ENCODE measurements at places on chromosomes 4 and X.

- DNase-seq: no peak
Measured at GRCh38 chr4:8647094-8647570, 54.6 kb downstream of the CPZ start.

- no peak for DNase-seq
Measured at GRCh38 chr4:39635023-39635422, 3.6 kb downstream of the SMIM14 start.

DNA sequence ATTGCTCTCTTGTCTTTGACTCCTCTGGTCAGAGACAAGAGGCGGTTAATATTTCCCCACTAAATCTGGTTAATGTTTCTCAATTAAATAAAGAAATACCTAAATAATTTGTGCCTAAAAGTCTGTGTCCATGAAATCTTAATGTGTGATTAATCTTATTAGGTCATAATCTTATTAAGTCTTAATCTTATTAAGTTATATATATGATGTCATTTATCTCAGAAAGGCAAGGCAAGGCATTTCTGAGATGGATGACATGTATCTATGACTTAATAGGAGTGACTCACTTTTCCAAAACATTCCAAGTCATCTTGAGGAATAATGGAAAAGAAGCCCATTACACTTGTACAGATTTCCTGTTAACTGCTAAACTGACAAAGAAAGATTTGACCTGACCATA, 74.7 kb downstream of the TRAM1L1 start:
- peak; percentile 13 for DNase-seq

DNA sequence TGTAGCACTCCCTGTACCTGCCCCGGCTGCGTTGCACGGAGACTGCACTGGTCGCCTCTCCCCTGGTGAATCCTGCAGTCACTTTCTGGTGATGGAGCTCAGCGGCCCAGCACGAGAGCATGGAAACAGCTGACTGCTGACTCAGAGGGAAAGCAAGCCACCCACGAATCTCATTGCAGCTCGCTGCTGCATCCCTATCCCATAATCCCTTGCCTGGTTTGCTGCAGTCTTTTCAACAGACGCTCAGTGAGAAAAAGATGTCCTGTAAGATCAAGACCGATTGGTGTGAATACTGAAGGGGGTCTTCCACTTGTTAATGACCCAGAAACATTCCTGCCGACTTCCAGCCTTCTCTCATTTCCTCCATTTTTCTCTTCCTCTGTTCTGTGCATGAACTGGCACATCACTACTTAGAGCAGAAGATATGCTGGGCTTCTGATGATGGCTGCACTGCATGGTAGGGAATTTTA, 52.9 kb downstream of the TRIM2 start:
- DNase-seq: no peak

DNA sequence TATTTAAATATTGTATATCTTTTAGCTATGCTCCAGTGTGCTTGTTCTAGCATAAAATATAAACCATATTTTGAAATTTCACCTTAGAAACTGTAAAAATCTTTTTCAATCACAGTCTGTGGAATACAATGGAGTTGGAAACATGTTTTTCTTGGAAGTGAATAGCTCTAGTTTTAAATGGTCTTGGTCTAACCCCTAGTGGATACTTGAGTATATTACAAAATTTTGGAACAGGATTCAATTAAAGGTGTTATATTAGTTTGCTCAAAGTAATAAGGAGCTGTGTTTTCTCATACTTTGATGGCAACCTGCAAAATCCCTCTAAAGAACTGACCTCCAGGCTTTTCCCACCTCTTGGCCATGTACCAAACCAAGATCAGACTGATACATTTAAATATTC, 48.2 kb downstream of the STK26 start:
- no peak for DNase-seq

GRCh38 chr4:87975466-87975865, at the start of gene SPP1:
Gene SPP1, plus strand, starts transcription at chr4:87975714. Its CDS starts 1,182 bp downstream, at chr4:87976896.
- no peak for DNase-seq
